ENCODE measurements at places on chromosomes 3 and 15. TPM values are rescaled to one million over a fixed set of nuclear protein-coding genes. Genes with fewer than 3 reads are reported as not detected.

GRCh38 chr15:49155834-49156627, 632 bp upstream of the COPS2 start:
- no peak for DNase-seq

DNA sequence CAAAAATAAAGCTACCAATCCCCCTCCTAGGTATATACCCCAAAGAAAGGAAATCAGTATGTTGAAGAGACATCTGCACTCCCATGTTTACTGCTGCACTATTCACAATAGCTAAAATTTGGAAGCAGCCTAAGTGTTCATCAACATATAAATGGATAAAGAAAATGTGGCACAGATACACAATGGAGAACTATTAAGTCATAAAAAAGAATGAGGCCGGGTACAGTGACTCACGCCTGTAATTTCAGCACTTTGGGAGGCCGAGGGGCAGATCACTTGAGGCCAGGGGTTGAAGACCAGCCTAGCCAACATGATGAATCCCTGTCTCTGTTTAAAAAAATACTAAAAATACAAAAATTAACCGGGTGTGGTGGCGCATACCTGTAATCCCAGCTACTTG, 10.0 kb upstream of the PTPN9 start:
- no peak for DNase-seq

GRCh38 chr15:72844067-72844466, 60.5 kb upstream of the ADPGK start:
- no peak for DNase-seq

GRCh38 chr15:72540606-72541237, 66.6 kb downstream of the ARIH1 start:
- DNase-seq = no peak

CA12 gene
- polyA plus RNA-seq = 6.4 TPM
